Breast epithelium (tissue), 4 donors: ENCODE measurements at places on chromosomes 1 and 21. TPM values are rescaled to one million over a fixed set of nuclear protein-coding genes. Genes with fewer than 3 reads are reported as not detected.

The SLC9C2 gene
- not detected for total RNA-seq

The CR1 gene
- total RNA-seq = 14.7 TPM

The APOBEC4 gene
- not detected for total RNA-seq

The KIF26B gene
- 1.0 TPM for total RNA-seq

The SYT6 gene
- under 0.01 TPM for total RNA-seq

The TRIM17 gene
- total RNA-seq = 9.5 TPM

The VWA5B1 gene
- total RNA-seq = 0.29 TPM

The NEXN gene
- 12.8 TPM for total RNA-seq

The HMCN1 gene
- total RNA-seq = 18.4 TPM

The IFNGR2 gene
- 76.7 TPM for total RNA-seq

The DYNLT5 gene
- total RNA-seq = 0.33 TPM

The RBM11 gene
- total RNA-seq = not detected

DNA sequence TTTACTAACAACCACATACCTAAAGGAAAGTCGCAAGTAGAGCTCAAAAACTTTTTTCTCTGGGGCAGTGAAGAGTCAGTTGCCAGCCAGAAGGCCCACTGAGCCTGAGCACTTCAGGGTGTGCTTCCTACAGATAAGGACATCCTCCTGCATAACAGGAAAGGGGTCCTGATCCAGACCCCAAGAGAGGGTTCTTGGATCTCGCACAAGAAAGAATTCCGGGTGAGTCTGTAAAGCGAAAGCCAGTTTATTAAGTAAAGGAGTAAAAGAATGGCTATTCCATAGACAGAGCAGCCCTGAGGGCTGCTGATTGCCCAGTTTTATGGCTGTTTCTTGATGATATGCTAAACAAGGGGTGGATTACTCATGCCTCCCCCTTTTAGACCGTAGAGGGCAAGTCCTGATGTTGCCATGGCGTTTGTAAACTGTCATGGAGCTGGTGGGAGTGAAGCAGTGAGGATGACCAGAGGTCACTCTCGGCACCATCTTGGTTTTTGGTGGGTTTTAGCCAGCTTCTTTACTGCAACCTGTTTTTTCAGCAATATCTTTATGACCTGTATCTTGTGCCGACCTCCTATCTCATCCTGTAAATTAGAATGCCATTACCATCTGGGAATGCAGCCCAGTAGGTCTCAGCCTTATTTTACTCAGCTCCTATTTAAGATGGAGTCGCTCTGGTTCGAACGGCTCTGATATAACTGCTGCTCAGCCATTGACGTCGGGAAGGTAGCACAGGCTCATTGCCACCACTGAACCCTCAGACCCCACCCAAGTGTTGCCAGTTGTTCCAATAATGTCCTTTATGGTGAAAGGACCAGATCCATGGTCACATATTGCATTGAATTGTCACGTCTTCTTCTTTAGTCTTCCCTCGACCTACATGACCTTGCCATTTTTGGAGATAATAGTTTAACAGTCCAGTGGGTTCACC, 96.6 kb upstream of the ERRFI1 start:
- DNase-seq = no peak

- no peak for DNase-seq
Measured at GRCh38 chr1:48807554-48808260, 31.0 kb upstream of the BEND5 start.

DNA sequence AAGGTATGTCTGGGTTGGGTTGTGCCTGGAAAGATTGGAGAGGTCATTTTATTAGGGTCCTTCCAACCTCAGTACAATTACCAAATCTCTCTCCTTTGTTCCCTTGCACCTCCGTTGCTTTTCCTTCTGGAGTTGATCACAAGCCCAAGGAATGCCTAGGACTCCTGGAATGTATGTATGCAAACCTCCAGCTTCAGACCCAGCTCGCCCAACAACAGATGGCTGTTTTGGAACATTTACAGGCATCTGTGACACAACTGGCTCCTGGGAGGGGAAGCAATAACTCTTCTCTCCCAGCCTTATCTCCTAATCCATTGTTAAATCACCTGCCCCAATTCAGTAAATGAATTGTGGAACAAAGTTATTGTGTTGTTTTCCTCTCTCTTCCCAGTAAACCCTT, 8.3 kb downstream of the TSACC start:
- DNase-seq = no peak

GRCh38 chr1:16409536-16410152, 27.6 kb downstream of the SPATA21 start:
- no peak for DNase-seq

- peak; percentile 5 for DNase-seq
Measured at GRCh38 chr1:25647863-25648262, 31.3 kb downstream of the MAN1C1 start.

GRCh38 chr1:179586107-179586823, 5.4 kb upstream of the TDRD5 start:
- peak; percentile 59 for DNase-seq

GRCh38 chr1:215276582-215276981, 194.0 kb downstream of the KCNK2 start:
- no peak for DNase-seq

DNA sequence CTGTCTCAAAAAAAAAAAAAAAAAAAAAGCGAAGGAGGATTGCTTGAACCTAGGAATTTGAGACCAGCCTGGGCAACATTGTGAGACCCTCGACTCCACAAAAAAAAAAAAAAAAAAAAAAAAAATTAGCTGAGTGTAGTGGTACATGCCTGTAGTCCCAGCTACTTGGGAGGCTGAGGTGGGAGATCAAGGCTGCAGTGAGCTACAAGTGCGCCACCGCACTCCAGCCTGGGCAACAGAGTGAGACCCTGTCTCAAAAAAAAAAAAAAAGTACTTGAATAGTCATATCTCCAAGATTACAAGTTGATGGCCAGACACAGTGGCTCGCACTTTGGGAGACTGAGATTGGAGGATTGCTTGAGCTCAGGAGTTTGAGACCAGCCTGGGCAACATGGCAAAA, 27.4 kb downstream of the ENO1 start:
- no peak for DNase-seq

DNA sequence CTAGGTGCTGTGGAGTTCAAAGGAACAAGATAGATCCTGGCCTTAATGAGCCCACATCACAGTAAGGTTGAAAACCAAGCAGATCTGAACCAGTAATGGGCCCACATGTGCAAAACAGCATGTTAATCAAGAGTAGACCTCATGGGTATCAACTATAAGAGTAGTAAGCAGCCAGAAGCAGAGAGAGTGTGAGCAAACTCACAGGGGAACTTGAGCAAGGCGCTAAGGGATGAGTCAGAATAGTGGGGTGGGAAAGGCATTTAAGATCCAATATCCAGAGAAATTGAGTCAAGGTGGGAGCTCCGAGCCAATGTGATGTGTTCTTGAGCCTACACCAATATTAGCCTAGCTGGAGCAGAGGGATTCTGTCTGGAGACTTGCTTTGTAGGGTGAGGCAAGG, 52.4 kb upstream of the GJA5 start:
- DNase-seq = no peak

DNA sequence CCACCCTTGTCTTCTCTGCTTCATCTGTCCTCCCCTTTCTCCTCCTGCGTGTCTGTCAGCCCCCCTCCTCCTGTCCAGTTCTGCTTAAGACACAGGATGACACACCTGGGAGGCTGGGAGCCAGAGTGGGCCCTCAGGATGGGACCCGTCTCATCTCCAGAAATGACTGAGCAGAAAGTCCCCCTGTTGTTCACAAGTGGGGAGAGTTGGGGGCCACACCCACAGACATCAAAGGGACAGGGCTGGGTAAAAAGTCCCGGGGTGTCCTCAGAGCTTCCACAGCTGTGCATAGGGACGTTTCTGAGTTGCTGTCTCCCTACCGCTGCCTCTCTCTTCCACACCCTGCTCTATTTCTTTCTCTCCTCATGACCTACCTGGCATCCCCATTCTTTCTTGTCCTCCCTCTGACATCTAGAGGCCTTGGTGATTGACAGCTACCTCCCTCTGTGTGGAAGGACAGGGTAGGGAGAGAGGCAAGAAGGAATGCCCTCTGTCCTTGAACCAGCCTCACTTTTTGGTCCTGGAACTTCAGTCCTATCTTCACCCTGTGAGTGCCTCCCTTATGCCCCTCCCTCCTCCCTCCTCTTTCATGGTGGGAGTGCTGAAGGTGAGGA, 19.5 kb upstream of the SH2D2A start:
- DNase-seq = no peak

DNA sequence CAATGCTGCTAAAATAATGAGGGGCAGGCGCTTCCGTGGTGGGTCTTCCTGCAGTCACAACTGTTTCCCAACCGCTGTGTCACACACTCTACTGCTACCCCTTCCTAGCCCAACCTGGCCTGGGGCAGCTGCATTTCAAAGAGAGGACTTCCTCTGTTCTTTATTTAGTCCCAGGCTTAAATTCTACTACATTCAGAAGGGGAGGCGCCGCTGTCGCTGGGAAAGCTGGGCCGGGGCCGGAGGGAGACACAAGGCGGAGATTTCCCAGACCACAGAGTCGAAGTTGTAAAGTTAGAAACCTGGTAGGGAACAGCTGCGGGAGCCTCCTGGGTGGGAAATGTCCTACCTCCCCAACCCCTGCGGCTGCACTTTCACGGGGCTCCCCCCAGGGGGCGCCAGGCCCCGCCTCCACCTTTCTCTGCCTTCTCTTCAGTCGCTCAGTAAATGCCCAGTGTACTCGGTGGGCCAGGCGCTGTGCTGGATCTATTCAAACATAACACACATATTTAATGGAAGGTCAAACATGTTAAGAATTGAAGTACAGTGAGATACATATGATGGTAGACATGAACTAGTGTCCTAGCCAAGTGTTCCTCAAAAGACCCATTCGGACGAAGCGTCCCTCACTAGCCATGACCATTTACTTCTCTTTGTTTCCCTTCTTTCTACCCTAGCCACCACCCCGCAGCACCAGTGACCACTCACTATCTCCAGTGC, 23.1 kb downstream of the DYRK3 start:
- no peak for DNase-seq

DNA sequence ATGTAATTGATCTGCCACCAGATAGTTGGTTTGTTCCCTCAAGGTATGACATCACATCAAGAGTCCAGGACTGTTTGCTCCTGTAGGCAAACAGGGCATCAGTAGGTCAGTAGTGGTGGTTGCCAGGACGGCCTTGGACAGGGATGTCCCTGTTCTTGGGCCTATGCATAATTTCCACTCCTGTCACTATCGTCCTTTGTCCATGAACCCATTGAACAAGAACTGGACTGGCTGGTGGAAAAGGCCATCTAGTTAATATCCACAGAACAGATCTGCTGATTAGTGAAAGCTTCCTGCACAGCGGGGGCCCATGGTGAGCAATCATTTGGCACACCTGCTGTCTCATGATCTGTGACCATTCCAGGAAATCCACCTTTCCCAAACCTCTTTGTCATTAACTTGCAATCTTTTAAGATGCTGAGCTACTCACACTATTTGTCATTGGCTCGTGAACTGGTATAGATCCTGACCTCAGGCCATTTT, 12.4 kb upstream of the BSDC1 start:
- DNase-seq = no peak

DNA sequence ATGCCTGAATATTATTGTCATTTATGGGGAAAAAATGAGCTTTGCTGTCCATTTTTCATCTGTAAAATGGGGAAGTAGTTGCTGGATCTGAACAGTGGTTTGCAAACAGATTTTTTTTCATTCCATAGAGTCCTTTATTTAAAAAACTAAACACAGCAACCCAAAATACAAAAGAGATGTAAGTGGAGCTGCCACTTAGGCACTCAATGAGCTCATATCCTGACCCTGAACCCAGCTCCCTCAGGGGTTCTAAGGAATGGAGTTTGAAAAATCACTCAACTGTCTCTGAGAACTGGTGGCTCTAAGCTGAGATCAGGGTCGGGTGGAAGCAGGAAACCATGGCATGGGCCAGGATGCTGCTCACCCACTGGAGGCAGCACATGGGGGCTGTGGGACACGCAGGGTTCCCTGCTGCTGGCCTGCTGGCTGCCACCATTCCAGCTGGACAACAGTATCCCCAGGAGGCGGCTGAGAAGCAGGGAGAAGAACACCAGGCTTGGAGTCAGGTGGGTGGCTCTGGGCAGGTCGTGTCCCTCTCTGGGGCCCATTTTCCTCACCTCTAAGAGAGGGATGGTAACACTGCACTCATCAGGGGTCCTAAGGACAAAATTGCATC, 9.6 kb upstream of the ECE1 start:
- DNase-seq = no peak

GRCh38 chr1:225834417-225835329, 24.7 kb downstream of the EPHX1 start:
- DNase-seq = no peak

GRCh38 chr1:243434594-243434993, 178.8 kb downstream of the SDCCAG8 start:
- DNase-seq = no peak

DNA sequence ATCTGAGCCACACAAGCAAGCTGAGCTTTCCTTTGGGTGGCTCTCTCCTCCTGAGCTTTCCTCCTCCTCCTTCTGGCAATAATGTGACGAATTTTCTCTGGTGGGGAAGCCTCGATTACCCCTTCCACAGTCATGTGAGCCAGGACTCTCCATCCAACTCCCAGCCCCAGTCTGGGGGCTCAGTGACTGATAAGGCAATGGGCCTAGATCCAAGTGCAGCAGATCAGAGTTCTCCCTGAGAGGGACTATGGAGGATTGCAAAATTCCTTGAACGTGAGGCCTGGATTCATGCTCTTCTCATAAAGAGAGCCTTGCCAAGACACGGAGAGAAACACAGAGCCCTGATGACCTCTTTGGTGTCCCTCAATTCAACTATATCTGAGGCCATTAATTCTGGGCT, 31.3 kb upstream of the TRIM67 start:
- DNase-seq = no peak

- no peak for DNase-seq
Measured at GRCh38 chr1:157152510-157152909, 14.3 kb upstream of the ETV3 start.

DNA sequence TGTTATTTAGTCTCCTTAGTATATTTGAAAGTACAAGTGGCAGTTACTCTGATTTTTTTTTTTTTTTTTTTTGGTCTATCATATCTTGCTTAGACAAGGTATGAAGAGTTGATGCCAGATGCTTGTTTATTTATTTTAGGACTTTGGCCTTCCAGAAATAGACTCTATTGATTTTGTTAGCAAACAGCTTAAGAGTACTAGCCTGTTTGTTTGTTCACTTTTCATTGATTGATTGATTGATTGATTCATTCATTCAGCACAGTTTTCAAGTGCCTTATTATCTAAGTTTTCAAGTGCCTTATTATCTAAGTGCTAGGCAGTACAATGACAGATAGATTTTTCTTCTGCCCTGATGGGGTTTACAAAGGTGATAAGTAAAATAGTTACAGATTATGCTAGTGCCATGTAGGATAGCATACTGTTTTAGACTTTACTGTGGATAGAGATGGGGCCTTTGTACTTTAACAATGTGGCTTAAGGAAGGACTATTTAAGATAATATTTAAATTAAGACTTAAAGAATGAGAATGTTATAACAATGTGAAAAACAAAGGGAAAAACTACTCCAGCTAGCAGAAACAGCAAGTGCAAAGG, 50.5 kb downstream of the MTF2 start:
- DNase-seq = no peak

DNA sequence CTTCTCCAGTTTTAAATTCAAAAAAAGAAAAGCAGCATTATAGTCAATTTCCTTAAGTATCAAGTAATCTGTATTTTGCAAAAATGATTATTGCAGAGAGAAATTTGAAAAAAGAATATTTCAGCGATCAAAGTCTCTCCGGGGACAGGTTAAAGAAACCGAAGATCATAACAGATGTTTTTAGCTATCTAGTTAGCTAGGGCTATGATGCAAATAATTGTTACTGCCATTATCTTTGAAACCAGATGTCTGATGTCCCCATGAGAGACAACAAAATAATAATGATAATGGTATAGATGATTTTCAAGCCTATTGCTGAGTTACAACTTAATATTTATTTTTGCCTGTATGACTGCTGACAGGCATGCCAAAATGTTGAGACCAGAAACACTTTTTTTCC, 1326.0 kb downstream of the PLA2G4A start:
- DNase-seq = no peak

GRCh38 chr1:201264072-201264471, 19.2 kb upstream of the PKP1 start:
- no peak for DNase-seq
